ENCODE measurements at places on chromosomes 7 and 10. TPM values are rescaled to one million over a fixed set of nuclear protein-coding genes. Genes with fewer than 3 reads are reported as not detected.

KCND2 gene
- 0.23 TPM for total RNA-seq

LRRC18 gene
- total RNA-seq = 0.50 TPM

ERVW-1 gene
- total RNA-seq = not detected

ADCY1 gene
- 0.90 TPM for total RNA-seq

VWC2 gene
- total RNA-seq = 0.06 TPM

SDK1 gene
- total RNA-seq = 13.5 TPM

HSPA12A gene
- 9.1 TPM for total RNA-seq

ABCB4 gene
- 0.52 TPM for total RNA-seq

- H3K36me3 ChIP-seq = peaks cover 53% of the 10 kb centered on the region
- peak overlapping the region; percentile 92 for H3K27ac ChIP-seq
- H3K27me3 ChIP-seq = no peaks in the 10 kb centered on the region
Measured at GRCh38 chr7:5394264-5395105, 29.1 kb downstream of the TNRC18 start.

DNA sequence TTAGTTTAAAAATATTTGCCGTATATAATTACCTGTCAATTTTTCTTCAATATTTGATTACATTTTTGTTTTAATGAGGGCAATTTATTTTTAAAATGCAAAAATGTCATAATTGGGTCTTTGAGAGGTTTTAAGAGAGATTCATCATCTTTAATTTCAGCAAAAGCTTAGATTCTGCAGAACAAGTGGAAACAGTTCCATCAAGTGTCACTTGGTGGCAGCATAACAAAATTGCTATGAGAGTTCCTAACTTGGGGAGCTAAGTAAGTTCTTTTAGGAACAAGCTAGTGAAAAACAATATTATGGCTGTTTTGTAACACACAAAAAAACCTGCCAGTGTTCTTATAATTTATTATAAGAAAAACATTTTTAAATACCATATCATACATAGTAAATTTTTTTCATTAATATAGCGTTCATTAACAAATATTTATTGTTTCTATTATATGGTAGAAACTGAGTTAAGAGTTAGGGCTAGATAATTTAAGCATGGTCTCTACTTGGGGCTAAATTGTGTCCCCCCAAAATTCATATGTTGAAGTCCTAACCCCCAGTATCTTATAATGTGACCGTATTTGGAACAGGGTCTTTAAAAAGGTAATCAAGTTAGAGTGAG lies 155.2 kb downstream of the MAGI2 start:
- H3K4me1 ChIP-seq = no peaks in the 10 kb centered on the region
- H3K36me3 ChIP-seq = no peaks in the 10 kb centered on the region
- no peak overlapping the region for H3K4me3 ChIP-seq
- DNase-seq = peak; percentile 59
- H3K27me3 ChIP-seq = no peaks in the 10 kb centered on the region

- DNase-seq = no peak
- H3K4me1 ChIP-seq = no peaks in the 10 kb centered on the region
- H3K27me3 ChIP-seq = no peaks in the 10 kb centered on the region
- H3K27ac ChIP-seq = no peak overlapping the region
Measured at GRCh38 chr10:58210160-58210559, 57.5 kb downstream of the IPMK start.

DNA sequence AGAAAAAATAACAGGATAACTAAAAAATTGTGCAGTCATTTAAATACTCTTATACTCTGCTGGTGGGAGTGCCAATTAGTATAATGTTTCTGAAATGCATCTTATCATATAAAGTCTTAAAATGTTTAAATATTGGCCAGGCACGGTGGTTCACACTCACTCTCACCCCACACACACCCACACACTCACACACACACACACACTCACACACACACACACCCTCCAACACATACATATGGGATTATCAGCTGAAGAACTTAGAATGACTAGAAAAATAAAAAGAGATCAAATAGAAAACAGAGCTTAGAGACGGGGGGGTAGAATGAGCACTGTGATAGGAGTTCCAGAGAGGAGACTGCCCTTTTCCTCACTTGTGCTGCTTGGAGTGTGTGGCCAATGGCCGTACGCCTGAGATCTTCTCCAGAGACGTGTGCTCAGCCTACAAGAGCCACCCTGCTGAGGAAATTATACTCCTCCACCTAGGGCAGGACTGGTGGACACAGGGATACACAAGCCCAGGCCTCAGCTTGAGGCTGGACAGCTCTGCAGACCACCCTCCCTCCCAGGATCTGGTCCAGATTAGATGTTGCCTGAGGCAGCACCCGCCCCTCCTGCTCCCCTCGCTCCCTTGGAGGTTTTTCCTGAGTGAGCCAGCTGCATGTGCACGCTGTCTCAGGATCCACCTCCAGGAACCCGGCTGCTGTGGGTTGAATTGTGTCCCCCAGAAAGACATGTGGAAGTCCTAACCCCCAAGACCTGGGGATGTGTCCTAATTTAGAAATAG lies 26.5 kb upstream of the PRKAG2 start:
- H3K27me3 ChIP-seq = peaks cover 31% of the 10 kb centered on the region
- H3K4me3 ChIP-seq = no peak overlapping the region
- H3K4me1 ChIP-seq = no peaks in the 10 kb centered on the region
- no peaks in the 10 kb centered on the region for H3K36me3 ChIP-seq

DNA sequence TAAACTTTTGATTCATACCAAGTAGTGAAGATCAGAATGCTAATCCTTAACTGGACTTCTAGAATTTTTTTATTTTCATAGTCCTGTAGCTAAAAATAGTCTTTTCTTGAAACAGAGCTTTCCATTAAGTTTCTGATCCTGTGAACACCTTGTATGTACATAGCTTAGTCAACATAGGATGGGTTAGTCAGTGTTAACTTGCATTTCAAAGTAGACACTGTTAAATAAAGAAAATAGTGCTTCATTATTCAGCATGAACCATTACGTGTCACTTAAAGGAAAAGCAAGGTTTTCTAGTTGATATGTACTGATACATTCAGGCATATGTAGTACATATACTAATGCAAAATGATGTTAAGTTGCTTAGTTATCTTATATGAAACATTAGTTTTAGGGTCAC lies 7.5 kb upstream of the HDAC9 start:
- DNase-seq = no peak
- H3K27me3 ChIP-seq = no peaks in the 10 kb centered on the region
- no peak overlapping the region for H3K27ac ChIP-seq
- H3K4me3 ChIP-seq = no peak overlapping the region
